ENCODE measurements at places on chromosomes 3 and 15.

DNA sequence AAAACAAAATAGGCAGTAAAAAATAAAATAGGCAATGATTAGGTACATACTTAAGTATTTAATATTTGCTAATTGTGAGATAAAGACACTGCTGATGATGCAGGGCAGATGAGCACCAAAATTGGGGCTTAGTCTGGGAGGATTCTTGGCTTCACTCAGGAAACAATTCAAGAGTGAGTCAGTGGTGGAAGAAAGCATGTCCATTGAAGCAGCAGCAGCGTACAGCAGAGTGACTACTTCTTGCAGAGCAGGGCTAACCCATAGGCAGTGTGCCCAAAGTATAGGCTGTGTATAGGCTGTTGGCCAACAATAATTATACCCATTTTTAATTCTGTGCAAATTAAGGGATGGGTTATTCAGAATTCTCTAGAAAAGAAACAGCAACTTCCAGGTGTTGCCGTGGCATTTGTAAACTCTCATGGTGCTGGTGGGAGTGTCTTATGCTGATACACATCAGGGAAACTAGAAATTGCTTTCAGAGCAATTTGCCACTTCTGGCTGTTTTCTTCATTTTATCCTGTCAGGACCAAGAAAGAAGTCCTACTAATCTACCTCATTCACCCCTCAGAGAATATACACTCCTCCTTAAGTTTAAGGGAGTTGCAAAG, 317.3 kb upstream of the NAALADL2 start:
- no peak overlapping the region for H3K4me3 ChIP-seq
- H3K4me1 ChIP-seq, result no peaks in the 10 kb centered on the region
- DNase-seq, result no peak
- no peaks in the 10 kb centered on the region for H3K36me3 ChIP-seq

DNA sequence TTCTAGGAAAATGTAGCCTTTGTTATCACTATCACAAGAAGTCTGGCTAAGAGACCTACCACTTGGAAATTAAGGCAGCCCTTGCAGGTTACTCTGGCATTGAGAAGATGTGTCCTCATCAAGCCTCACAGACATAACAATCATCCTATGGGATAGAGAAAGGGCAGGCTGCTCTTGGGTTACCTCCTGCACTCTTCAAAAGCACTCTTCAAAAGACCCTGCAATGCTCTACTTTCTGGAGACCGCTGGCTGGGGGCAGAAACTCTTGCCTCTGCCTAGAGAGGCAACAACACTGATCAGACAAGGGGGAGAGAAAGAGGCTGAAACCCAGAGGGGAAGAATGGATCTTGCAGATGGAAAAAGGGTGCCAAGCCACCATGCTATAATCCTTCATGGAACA, 127.9 kb upstream of the BNIP2 start:
- peaks cover 13% of the 10 kb centered on the region for H3K27me3 ChIP-seq
- DNase-seq, result no peak
- no peak overlapping the region for H3K4me3 ChIP-seq
- H3K27ac ChIP-seq, result no peak overlapping the region
- H3K4me1 ChIP-seq, result no peaks in the 10 kb centered on the region
- H3K36me3 ChIP-seq, result no peaks in the 10 kb centered on the region

DNA sequence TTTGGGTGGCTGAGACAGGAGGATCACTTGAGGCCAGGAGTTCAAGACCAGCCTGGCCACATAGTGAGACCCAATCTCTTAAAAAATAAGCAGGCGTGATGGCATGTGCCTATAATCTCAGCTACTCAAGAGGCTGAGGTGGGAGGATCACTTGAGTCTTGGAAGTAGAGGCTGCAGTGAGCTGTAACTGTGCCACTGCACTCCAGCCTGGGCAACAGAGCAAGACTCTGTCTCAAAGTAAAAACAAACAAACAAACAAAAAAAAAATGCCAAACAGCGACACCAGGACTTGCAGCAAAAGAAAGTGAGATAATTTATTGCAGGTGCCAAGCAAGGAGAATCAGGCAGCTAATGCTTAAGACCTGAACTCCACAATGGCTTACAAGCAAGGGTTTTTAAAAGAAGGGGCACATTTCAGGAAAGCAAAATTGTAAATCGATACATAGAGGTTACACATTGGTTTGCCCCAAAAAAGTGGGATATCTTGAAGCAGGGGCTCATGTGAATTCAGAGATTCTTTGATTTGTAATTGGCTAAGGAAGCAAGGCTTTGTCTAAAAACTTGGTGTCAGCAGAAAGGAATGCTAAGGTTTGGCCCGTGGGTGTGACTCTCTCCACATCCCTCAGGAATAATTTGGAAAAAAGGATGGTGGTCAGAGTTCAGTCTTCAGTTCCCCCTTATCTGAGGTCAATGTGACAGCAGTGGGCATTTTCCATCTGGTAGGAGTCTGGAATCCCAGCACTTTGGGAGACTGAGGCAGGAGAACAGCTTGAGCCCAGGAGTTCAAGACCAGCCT, 5.2 kb upstream of the MPI start:
- DNase-seq, result no peak
- H3K27ac ChIP-seq, result no peak overlapping the region
- no peak overlapping the region for H3K4me3 ChIP-seq
- H3K4me1 ChIP-seq, result no peaks in the 10 kb centered on the region
- H3K27me3 ChIP-seq, result no peaks in the 10 kb centered on the region
- H3K36me3 ChIP-seq, result no peaks in the 10 kb centered on the region

GRCh38 chr3:138493804-138494606, 59.6 kb downstream of the ESYT3 start:
- H3K4me1 ChIP-seq, result no peaks in the 10 kb centered on the region
- no peaks in the 10 kb centered on the region for H3K36me3 ChIP-seq
- no peak for DNase-seq
- H3K27ac ChIP-seq, result no peak overlapping the region

DNA sequence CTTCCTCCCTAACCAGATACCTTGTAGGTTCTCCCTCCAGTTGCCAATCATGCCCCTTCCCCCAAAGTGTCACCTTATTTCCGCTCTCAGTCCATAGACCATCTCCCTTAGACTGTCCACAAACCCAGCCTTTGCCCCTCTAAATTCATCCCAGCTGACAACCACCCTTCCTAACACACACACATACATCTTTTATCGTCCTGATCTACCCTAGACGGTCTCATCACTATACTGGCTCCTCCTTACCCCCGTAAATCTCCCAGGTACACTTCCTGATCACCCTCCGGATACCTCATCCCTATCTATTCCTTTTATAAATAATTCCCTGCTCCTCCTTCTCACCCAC, 828 bp downstream of the THOC7 start:
- no peaks in the 10 kb centered on the region for H3K4me1 ChIP-seq
- no peaks in the 10 kb centered on the region for H3K36me3 ChIP-seq
- H3K4me3 ChIP-seq, result peak overlapping the region; percentile 99
- H3K27me3 ChIP-seq, result no peaks in the 10 kb centered on the region
- peak overlapping the region; percentile 95 for H3K27ac ChIP-seq
- DNase-seq, result no peak

DNA sequence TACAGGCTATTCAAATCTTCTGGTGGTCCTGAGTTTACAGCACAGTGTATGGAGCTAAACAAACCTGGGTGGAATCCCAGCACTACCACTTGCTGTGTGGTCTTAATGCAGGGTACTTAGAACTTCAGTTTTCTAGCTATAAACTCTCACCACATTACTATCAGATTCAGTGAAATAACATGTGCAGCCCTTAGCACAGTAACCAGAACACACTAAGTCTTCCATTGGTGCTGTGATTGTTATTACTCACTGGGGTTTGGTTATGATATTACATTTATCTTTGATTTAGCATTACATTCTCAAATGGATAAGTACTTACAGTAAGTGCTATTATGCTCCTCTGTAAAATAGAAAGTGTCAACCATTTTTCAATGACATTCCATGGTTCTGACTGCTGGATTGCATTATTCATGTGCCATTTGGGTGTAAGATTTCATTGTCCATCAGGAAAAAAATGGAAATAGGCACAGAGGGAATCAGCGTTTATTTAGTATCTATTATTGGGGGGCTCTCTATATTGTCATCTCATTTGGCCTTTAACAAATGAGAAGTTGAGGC, 81.9 kb downstream of the PDE8A start:
- H3K4me1 ChIP-seq, result no peaks in the 10 kb centered on the region
- H3K27me3 ChIP-seq, result no peaks in the 10 kb centered on the region
- peaks cover 10% of the 10 kb centered on the region for H3K36me3 ChIP-seq
- no peak overlapping the region for H3K4me3 ChIP-seq
- no peak for DNase-seq
- no peak overlapping the region for H3K27ac ChIP-seq

DNA sequence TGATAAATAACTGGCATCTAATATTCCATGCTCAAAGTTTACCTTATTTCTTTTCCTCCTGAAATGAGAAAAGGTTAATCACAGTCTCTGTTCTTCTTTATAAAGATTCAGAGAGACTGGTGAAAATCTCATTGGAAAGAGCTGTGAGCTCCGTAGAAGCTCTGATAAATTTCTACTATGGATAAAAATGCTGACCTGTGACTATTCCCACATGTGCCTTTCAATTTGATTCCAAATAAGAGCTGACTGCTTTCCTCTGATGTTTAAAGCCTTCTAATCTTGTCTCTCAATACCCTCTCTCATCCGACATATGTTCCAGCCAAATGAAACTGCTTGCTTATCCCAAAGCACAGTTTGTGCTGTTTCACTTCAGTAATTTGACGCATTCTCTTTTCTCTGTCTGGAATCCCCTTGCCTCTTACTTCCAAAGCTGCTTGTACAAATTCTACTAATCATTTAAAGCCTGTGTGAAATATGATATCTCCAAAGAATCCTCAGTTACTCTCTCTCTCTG, 130.1 kb downstream of the RTP4 start:
- H3K27ac ChIP-seq, result no peak overlapping the region
- H3K4me3 ChIP-seq, result no peak overlapping the region
- no peaks in the 10 kb centered on the region for H3K36me3 ChIP-seq

DNA sequence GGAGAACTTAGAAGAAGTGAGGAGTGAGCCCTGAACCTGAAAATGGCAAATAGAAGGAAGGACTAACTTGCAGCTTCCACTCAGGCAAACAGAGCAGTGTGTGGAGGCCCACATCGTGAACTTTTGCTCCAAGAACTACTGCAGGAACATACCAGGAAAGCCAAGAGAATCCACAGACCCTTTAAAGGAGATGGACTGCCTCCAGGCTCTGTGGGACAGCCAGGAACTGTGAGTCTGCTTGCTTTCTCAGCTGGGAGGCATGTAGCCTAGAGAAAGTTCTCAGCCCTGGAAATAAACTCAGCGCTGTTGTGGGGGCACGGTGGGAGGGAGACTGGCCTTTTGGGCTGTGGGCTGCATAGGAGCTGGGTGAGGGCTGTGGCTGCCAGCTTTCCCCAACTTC, 93.0 kb downstream of the SNRK start:
- H3K27me3 ChIP-seq, result no peaks in the 10 kb centered on the region
- peak overlapping the region; percentile 70 for H3K27ac ChIP-seq
- no peaks in the 10 kb centered on the region for H3K36me3 ChIP-seq

DNA sequence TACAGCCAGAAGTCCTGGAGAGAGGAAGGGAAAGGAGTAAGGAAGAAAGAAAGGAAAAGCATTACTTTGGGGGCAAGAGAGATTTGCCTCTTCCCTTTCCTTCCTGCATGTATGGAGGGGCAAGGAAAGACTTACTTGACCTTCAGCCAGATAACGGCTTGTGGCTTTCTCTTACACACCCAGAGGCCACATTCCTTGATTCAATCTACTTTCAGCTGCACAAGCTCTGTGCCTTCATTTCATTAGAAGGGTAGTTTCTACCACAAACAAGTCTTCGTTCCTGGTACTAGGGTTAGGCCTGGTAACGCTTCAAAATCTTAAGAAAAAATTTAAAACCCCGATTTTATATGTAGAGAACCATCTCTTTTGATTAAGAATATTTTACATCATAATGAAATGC, 835.9 kb downstream of the TUSC7 start:
- H3K36me3 ChIP-seq, result no peaks in the 10 kb centered on the region
- no peaks in the 10 kb centered on the region for H3K27me3 ChIP-seq
- no peaks in the 10 kb centered on the region for H3K4me1 ChIP-seq
- no peak for DNase-seq

GRCh38 chr3:53570709-53571108, 76.3 kb downstream of the CACNA1D start:
- no peaks in the 10 kb centered on the region for H3K36me3 ChIP-seq
- DNase-seq, result no peak
- H3K27ac ChIP-seq, result no peak overlapping the region
- no peaks in the 10 kb centered on the region for H3K4me1 ChIP-seq

DNA sequence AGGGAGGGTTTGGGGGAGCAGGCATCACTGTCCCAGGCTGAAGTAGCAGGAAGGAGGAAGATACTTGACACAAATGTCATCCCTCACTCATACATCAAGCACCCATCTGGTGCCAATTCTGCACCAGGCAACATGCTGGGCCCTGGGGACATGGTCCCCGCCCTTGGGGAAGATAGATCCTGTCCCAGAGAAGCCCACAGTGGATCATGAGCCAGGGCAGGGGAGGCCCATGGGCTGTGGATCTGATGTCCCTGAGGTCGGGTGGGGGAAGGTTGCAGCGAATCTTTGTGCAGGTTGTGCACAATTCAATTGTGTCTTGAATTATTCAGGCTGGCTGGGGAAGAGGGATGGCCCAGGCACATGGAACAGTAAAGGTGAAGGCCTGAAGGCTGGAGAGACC, 6.4 kb upstream of the CCDC33 start:
- no peaks in the 10 kb centered on the region for H3K27me3 ChIP-seq
- no peak overlapping the region for H3K27ac ChIP-seq
- H3K4me3 ChIP-seq, result no peak overlapping the region

DNA sequence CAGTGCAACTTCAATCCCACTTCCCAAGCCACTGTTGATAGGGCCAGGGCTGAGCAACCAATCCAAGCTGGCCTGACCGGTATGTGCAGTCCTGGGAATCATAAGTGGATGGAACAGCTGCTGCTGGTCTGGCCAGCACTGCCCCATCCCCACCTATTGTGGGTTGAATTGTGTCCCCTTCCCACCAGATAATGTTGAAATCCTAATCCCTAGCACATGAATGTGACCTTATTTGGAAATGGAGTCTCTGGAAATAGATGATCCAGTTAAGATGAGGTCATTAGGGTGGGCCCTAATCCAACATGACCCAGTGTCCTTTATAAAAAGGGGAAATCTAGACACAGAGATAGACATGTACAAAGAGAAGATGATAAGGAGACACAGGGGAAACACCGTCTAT, 13.7 kb upstream of the PDIA5 start:
- no peak for DNase-seq
- H3K4me3 ChIP-seq, result no peak overlapping the region
- no peaks in the 10 kb centered on the region for H3K36me3 ChIP-seq
- peak overlapping the region; percentile 58 for H3K27ac ChIP-seq

DNA sequence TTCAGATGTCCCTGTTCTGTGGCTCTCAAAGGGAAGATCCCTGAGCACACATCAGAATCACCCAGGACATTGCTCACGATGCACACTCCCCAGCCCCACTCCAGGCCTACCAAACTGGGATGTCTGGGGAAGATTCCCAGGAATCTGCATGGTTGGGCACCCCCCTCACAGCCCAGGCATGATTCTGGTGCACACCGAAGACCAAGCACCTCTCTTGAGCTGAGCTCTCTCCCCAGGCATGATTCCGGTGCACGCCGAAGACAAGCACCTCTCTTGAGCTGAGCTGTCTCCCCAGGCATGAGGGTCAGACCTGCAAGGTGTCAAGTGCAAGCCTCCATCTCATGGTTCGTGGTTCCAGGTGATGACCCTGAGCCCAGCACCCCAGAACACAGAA, 112.2 kb upstream of the MEF2A start:
- no peaks in the 10 kb centered on the region for H3K27me3 ChIP-seq
- peak overlapping the region; percentile 92 for H3K27ac ChIP-seq
- H3K36me3 ChIP-seq, result no peaks in the 10 kb centered on the region
- no peak overlapping the region for H3K4me3 ChIP-seq
